Immature natural killer cell (primary cell): ENCODE measurements at places on chromosomes 5 and 9.

GRCh38 chr5:149938791-149939358 is 5.7 kb downstream of the PDE6A start:
- no peak overlapping the region for H3K27ac ChIP-seq
- no peaks in the 10 kb centered on the region for H3K4me1 ChIP-seq
- peaks cover 8% of the 10 kb centered on the region for H3K27me3 ChIP-seq
- H3K36me3 ChIP-seq = no peaks in the 10 kb centered on the region

DNA sequence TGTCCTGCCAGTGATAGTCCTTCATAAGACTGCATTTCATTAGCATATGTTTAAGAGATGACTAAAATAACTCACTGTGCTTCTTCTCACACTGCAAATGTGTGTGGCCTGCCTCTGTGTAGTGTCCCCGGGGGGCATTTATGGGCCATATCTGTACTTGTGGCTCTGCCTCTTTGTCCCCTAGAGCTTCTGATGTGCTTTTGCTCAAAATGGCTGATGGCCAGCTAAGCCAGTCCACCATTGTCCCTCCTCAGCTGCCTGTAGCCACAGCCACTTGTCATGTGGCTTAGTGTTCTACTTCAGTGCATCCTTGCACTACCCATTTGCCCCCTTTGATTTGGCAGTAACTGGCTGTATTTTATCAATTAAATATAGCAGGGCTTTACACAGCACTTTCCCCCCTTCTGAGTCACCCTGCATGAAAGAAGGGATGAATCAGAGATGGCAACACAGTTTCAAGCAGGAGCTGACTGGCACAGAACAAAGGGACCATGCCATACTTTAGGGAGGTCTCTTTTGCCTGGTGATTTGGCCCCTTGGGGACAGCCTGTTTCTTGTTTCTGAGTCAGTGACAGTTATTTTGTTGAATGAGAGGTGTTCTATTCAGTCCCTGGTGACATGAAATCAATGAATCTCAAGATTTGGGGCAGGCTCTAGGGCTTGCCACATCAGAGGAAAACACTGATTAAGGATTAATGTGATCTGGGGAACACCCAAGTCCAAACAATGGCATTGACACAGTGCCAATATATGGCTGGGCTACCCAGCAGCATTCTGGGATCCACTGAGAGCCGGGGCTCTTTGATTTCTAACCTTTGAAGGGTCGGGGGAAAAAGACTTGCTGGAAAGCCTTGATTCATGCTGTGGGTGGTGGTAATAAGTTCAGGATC is 245.5 kb downstream of the SMARCA2 start:
- no peak overlapping the region for H3K4me3 ChIP-seq
- no peak for DNase-seq
- no peak overlapping the region for H3K27ac ChIP-seq
- no peaks in the 10 kb centered on the region for H3K36me3 ChIP-seq
- H3K27me3 ChIP-seq = peaks cover 4% of the 10 kb centered on the region
- H3K4me1 ChIP-seq = no peaks in the 10 kb centered on the region

GRCh38 chr5:144549580-144549979 is 378.9 kb downstream of the KCTD16 start:
- DNase-seq = no peak
- H3K4me1 ChIP-seq = no peaks in the 10 kb centered on the region
- no peak overlapping the region for H3K4me3 ChIP-seq
- H3K27me3 ChIP-seq = no peaks in the 10 kb centered on the region
- H3K36me3 ChIP-seq = peaks cover 3% of the 10 kb centered on the region
- no peak overlapping the region for H3K27ac ChIP-seq

DNA sequence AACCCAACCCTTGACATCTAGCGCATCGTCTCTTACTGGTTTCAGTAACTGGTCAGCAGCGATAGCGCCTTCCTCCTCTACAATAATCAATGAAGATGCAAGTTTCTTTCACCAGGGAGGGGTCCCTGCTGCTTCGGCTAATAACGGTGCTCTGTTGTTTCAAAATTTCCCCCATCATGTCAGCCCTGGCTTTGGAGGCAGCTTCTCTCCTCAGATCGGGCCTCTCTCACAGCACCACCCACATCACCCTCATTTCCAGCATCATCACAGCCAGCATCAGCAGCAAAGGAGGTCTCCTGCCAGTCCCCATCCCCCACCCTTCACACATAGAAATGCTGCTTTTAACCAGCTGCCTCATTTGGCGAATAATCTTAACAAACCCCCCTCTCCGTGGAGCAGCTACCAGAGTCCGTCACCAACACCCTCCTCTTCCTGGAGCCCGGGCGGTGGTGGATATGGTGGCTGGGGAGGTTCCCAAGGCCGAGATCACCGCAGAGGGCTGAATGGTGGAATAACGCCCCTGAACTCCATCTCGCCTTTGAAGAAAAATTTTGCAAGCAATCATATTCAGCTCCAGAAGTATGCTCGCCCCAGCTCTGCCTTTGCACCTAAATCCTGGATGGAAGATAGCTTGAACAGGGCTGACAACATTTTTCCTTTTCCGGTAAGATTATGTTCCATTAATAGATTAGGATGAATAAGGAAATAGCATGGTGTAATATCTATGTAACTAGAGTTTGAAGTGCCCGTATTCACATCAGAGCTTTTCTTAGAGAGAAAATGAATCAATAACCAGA is 2.2 kb downstream of the CPEB4 start:
- peak overlapping the region; percentile 99 for H3K4me3 ChIP-seq
- no peak overlapping the region for H3K27ac ChIP-seq
- DNase-seq = no peak
- H3K36me3 ChIP-seq = no peaks in the 10 kb centered on the region
- peaks cover 6% of the 10 kb centered on the region for H3K27me3 ChIP-seq

DNA sequence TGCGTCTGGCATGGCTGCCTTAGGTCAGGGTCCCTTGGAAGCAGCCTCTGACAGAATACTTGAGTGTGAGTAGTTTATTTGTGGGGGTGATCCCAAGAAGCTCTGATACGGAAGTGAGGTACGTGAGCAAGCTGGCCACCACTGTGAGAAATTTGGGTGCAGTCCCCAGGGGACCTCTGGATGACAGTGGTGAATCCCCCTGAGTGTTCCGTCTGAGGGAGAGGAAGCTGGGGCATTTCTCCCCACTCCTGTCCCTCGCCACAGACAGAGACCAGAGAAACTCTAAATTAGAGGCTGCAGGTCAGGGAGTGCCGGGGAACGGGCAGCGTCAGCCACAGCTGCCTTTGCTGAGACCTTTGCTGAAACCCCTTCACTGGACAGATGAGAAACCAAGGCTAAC is 155.9 kb upstream of the COL5A1 start:
- H3K36me3 ChIP-seq = no peaks in the 10 kb centered on the region
- no peak overlapping the region for H3K27ac ChIP-seq
- no peak overlapping the region for H3K4me3 ChIP-seq
- no peaks in the 10 kb centered on the region for H3K4me1 ChIP-seq

- H3K36me3 ChIP-seq = no peaks in the 10 kb centered on the region
- no peak overlapping the region for H3K27ac ChIP-seq
- no peaks in the 10 kb centered on the region for H3K4me1 ChIP-seq
- no peaks in the 10 kb centered on the region for H3K27me3 ChIP-seq
Measured at GRCh38 chr5:76866503-76866902, 16.7 kb downstream of the S100Z start.

DNA sequence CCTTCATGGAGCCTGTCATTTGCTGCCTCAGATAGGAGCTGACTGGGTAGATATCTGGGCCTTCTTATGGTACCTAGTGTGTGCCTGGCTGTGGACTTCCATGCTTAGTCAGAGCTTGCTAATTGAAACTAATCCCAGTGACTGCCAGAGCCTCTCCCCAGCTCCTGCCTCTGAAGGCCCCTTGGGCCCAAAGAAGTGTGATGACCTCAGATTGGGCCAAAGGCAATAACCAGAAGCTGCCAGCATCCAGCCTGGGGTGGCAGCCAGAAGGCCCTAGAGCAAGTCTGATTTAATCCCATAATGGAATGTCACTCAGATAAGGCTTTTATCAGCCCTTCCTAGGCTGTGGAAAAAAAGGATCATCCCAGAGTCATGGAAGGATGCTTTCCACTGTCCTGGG is 17.1 kb upstream of the CDC23 start:
- H3K27ac ChIP-seq = no peak overlapping the region
- DNase-seq = no peak
- H3K27me3 ChIP-seq = peaks cover 5% of the 10 kb centered on the region
- H3K4me3 ChIP-seq = no peak overlapping the region
- H3K4me1 ChIP-seq = no peaks in the 10 kb centered on the region
- no peaks in the 10 kb centered on the region for H3K36me3 ChIP-seq

GRCh38 chr9:15606643-15607472 is 54.0 kb downstream of the CCDC171 start:
- H3K36me3 ChIP-seq = no peaks in the 10 kb centered on the region
- peak; percentile 54 for DNase-seq
- no peak overlapping the region for H3K4me3 ChIP-seq
- no peak overlapping the region for H3K27ac ChIP-seq
- H3K4me1 ChIP-seq = no peaks in the 10 kb centered on the region
